ENCODE measurements at places on chromosomes 6 and 20.

GRCh38 chr6:52877168-52877567 lies 32.3 kb downstream of the GSTA3 start:
- DNase-seq, result peak; percentile 91

DNA sequence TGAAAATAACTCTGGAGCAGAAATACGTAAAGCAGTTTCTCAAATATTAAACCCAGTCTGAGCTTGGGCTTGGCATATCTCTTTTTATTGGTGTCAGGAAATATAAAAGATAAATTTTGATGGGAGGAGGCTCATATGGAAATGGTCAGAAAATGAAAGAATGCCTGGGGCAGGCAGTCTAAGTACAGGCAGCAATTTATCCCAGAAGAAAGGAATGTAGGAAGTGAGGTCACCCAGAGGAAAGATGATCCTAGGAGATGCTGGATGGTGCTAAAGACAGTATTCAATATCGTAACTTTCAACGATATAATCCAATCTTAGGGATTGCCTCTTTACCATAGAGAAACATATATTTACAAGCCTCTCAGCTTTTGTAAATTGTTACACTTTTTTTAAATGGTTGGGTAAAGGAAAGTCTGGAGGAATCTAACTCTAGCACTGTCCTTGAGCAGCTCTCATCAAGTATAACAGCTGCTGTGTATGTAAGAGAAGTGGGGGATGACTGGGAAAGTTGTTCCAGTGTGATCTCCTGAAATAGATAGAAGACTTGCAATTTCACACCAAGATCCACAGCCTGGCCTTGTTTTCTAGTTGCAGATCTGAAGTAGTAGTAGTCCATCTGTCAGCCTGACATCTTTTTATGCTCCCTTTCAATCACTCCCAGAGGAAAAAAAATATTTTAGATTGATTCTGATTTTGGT lies 256.9 kb upstream of the SASH1 start:
- no peak for DNase-seq

DNA sequence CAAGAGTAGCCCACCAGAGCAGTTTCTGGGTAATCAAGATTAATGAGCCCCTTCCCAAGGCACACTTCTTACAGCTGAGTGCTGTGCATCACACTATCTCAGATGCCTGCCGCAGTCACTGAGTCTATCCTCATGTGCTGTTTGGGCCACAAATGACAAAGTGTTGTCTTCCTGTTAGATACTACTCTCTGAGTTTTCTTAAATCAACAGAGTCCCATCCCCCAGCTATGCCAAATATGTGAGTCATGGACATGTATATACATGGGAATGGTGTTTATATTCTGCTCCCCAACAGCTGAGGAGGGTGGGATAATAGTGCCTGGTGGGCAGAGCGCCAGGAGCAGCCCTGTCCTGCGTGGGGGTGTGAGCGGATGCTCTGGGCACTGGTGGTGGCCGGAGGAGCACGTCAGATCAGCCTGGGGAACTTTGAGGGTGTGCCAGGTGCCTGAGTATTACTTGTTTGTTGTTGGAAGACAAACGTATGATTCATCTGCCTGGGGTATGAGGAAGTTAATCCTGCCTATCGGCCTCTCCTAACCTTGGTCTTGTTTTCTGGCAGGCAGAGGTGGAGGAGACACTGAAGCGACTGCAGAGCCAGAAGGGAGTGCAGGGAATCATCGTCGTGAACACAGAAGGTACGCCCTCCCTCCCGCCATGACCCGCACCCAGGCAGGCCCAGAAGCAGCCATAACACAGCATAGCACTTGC lies 9.6 kb downstream of the DYNLRB1 start:
- peak; percentile 98 for DNase-seq

GRCh38 chr6:8628063-8628462 lies 192.7 kb upstream of the SLC35B3 start:
- DNase-seq, result no peak

DNA sequence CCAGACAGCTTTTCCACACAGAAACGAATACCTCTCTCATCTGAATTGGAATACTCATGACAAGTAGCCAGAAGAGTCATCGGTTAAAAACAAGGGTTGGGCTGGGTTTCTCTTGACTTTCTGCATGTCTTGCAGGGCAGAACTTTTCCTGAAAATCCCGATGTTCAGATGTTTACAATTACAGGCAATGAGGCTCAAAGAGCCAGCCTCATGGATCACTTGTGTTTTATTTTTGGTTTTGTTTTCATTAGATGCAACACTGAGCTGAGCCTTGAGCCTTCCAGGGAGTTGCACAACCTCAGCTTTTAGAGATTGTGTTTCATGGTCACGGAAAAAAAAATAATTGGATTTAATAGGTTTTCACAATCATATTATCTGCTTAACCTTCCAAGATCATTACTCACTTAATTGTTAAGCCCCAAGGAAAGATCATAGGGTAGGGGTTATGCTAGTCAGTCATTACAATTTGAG lies 288.1 kb upstream of the PRDM1 start:
- DNase-seq, result peak; percentile 91

- no peak for DNase-seq
These were observed 59.2 kb downstream of the POPDC3 start for GRCh38 chr6:105120570-105120969.

- DNase-seq, result peak; percentile 54
These were observed 98.7 kb downstream of the ADGRG6 start for GRCh38 chr6:142400495-142400894.

DNA sequence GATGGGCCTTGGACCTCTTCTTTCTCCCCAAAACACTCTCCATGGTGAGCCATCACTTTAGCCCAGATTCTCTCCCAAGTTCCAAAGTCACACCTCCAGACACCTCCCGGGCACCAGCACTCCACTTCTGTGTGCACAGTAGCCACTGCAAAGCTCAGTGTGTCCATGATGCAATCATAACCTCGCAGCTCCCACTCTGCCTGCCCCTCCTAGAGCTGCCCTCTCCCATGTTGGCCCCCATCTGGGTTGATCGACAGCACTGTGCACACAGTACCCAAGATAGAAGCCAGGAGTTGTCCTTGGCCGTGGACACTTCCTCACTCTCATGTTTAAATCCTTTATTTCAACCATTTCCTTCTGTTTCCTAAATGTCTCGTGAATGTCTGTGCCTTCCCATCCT lies 293.3 kb downstream of the PACRG start:
- no peak for DNase-seq

GRCh38 chr20:9353916-9354276 lies 160.5 kb upstream of the LAMP5 start:
- DNase-seq, result peak; percentile 51

DNA sequence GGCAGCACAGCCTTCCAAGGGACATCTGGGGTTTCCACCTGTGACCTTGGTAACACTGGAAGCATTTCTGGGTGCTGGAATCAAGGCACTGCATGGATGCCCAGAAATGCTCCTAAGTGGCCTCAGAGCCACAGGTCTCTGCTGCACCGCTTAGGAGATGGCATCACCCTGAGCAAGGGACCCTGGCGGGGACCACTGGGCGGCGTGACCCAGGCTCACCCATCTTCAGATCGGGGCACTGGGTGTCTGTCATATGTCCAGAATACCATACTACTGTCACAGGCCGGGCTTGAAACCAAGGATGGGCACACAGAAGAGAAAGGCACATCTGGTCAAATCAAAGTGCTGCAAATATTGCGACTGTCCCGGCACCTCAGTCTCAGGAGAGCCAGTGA lies 45.9 kb downstream of the SSR1 start:
- DNase-seq, result no peak

GRCh38 chr20:24955045-24955444 lies 6.0 kb downstream of the CST7 start:
- no peak for DNase-seq

DNA sequence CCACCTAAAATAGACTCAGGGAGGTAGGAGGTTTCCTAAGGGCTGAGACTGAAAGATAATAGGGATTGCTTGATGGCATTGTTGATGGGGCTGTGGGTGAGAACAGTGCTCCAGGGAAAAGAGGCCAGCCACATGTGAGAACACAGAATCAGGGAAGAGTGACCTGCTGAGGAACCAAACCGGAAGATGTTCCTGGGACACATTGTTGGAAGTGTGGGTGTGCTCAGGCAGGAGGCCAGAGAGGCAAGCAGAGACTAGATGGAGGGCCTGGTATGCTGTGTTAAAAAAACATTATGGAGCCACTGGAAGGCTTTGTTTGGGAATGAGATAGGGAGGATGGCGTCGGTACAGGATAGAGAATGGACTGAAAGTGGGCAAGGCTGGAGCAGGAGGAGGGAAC lies 23.3 kb downstream of the RNF144B start:
- DNase-seq, result no peak

DNA sequence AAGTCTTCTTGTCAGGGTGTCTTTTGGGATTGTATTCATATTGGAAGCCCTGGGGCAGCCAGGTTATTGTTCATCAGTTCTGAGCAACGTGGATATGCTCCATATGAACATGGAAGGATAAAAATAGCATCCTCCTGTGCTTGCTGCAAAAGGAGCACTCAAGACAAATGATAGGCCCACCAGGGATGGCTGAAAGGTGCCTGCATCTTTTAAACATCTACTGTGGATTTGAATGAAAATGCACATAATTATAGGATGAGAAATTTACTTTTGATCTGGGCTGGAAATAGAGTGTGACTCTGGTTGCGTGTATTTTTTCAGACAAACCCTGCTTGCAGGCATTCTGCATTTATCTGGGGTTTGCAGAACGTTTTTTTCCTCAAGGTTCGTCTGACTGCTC lies 299.1 kb downstream of the PACRG start:
- no peak for DNase-seq
